ENCODE measurements at places on chromosomes 12 and 14. TPM values are rescaled to one million over a fixed set of nuclear protein-coding genes. Genes with fewer than 3 reads are reported as not detected.

Gene MSI1
- not detected for total RNA-seq

Gene MYF6
- not detected for total RNA-seq

Gene RBP5
- 0.19 TPM for total RNA-seq

Gene RASSF9
- 0.99 TPM for total RNA-seq
